Natural killer cell (primary cell): ENCODE measurements at places on chromosomes 6 and 20.

- DNase-seq: no peak
These were observed 24.5 kb upstream of the SMOC2 start for GRCh38 chr6:168416531-168416930.

- DNase-seq: peak; percentile 69
These were observed 16.2 kb downstream of the GABRR2 start for GRCh38 chr6:89298680-89299465.

GRCh38 chr6:52539607-52540006 lies 37.3 kb downstream of the TRAM2 start:
- no peak for DNase-seq

DNA sequence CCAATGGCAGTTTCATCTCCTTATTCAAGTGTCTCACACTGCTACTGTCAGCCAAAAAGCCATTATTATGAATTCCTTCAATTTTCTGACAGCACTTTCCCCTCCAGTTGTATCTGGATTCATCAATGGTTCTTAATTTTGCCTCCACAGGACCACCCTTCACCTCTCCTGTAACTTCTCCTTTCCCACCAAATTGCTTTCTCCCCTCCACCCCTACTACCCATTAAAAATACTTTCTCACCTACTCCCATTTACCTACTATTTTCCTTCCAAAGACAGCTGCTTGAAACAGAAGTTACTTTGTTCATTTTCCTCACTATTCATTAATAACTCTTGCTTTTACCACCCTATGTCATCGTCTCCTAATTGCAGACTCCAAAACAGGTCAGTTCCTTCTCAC lies 29.8 kb downstream of the DEK start:
- DNase-seq: no peak

GRCh38 chr6:64233746-64234145 lies 598.1 kb downstream of the PHF3 start:
- no peak for DNase-seq

DNA sequence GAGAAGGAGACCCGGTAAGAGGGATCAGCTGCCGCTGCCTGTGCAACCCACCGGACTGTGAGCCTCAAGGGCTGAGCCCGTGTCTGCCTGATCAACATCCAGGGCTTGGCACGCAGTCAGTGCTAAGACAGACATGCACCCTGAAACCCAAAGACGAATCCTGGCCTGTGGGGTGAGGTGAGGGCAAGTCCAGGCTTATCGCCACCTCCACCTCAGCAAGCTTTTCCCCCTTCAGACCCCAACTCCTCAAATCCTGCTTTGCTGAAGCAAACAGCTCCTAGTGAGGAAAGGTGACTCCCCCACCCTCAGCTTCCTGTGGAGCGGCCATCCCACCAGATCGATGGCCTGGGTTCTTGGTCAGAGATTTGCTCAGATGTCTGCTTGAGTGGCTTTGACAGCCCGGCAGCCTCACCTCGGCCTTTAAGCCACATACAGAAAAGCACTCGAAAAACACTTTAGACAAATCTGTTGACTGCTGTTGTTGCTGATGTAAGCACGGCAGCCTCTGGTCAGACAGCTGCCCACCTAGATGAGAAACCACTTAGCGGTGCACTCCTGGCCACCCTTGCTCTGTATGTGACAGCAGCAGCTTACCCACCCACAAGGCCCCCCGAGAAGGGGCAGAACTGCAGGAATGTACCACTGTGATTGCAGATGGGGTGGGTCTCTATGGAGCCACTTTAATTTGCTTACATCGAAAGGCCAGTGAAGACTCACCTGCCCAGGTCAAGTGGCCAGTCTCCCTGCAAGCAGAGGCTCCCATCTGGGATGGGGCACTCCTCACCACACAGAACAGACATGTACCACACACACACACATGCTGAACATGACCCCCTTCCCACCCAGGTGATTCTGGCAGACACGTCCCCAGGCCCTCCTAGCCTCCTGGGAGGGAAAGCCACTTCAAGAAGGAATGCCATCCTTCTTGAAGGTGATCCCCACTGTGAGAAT lies 14.8 kb downstream of the MTCH1 start:
- no peak for DNase-seq

- DNase-seq: no peak
These were observed 43.7 kb downstream of the APCDD1L start for GRCh38 chr20:58471193-58472164.

DNA sequence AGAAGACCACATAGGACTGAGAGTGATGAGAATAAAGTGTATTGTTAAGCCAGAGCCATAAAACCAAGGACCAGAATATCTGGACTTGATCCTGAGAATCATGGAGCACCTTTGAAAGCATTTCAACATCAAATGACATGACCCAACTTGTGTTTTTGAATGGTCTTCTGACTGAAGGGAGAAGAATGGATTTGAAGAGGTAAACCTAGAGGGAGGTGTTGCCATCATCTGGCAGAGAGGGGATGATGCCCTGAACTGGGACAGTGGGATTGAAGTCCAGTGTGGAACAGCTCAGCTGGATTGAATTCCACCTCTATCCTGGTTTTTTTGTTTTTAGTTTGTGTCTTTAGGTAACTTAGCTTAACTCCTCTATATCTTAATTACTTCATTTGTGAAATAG lies 570.0 kb downstream of the TBC1D32 start:
- no peak for DNase-seq

DNA sequence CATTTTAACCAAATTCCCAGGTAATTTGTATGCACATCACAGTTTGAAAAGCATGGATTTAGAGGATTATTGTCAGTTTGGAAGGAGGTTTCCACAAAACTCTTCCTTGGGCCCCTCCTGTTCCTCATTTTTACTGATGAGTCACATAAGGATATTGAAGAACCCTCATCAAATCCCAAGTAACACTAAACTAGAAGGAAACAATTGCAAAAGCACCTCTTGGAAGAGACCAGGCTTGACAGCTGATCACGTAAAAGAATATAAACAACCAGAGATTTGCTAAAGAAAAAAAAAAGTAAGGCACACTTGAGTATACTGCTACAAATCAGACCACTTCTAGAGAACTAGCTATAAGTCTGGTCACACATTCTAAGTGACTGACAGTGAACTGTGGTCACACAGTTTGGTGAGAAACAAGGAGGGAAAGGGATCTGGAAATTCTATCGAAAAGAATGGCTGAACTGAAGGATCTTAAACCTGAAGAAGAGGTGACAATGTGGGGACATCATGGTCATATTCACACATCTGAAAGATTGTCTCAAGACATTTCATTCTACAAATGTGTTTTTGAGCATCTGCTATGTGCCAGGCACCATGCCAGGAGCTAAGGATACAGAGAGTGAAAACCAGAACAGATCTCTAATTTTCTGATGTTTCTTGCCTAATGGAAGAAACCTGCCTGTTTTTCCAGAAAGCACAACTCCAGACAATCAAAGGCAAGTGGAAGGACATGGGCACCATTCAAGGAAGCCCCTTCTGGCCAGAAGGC lies 24.1 kb downstream of the ZHX3 start:
- DNase-seq: no peak

DNA sequence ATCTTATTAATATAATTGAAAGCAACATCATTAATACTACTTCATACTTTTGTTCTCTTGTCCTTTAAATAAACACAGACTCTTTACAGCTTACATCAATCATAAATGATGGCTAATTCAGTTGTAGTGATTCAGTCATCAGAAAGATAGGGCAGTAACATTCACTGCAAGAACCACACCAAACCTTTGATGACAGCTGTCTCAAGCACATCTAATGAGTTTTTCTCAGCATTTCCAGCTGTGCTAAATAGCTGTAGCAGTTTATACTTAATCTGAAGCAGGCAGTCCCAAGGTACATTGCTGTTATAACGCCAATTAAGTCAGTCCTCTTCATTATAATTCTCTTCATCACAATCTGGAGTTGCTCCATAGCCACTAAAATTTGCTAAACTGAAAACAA lies 45.7 kb downstream of the PREP start:
- no peak for DNase-seq

- DNase-seq: no peak
These were observed 44.7 kb upstream of the CNKSR3 start for GRCh38 chr6:154555073-154555677.

DNA sequence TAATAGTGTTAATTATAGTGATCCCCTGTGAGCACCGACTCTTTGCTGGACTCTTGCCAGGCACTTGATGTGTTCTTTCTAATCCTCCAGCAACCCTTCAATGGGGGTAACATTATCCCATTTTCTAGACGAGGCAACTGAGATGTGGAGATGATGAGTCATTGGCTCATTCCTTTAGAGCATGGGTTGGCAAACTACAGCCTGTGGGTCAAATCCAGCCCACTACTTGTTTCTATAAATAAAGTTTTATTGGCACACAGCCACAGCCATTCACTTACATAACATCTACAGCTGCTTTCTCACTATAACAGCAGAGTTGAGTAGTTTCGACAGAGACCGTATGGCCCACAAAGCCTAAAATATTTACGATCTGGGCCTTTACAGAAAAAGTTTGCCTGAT lies 249.5 kb upstream of the KCNG1 start:
- DNase-seq: no peak

GRCh38 chr6:135577059-135577538 lies 79.6 kb upstream of the AHI1 start:
- DNase-seq: no peak

GRCh38 chr6:100877851-100878250 lies 3.3 kb downstream of the ASCC3 start:
- DNase-seq: no peak

- DNase-seq: no peak
These were observed 72.5 kb downstream of the MAN1A1 start for GRCh38 chr6:119277052-119277451.

DNA sequence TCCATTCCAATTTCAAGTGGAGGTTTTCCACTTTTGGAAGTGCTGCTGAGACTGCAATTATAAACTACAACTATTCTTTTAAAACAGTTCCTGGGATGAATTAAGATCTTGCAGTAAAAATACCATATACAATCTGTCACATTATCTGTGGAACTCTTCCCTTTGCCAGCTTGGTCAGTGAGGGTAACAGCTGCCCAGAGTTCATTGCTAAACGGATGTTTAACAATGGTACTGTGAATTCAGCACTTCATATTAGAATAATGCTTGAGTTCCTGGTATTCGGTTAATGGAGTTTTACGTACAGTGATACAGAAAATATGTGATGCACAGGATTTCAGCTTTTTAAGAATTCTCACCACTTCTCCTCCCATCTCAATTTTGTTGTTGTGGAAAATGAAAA lies 51.5 kb downstream of the KCNS1 start:
- DNase-seq: no peak

- DNase-seq: no peak
These were observed 121.4 kb downstream of the ATXN1 start for GRCh38 chr6:16639684-16640480.

- DNase-seq: no peak
These were observed 57.0 kb upstream of the VSTM2L start for GRCh38 chr20:37845878-37846277.

- no peak for DNase-seq
These were observed 3.2 kb downstream of the TFB1M start for GRCh38 chr6:155311086-155311485.

DNA sequence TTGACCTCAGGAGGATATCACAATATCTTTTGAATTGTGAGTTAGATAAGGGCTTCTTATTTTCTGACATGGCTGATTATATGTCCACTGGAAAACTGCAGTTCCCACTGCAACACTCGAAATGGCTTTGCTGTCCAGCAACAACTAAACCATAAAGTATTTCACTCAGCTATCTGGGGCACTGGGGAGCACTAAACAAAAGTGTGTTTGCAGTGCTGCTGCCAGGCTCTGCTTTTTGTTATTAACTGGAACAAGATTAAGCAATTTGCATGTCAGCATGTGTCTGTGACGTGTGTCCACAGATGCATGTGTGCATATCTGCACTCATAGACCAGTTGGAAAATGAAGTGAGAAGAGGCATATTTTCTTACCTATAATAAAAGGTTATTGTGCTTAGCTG lies 107.8 kb upstream of the CCN2 start:
- DNase-seq: no peak

GRCh38 chr20:37453288-37453687 lies 67.8 kb upstream of the NNAT start:
- DNase-seq: no peak

GRCh38 chr6:82841309-82841708 lies 224.3 kb downstream of the UBE3D start:
- no peak for DNase-seq

DNA sequence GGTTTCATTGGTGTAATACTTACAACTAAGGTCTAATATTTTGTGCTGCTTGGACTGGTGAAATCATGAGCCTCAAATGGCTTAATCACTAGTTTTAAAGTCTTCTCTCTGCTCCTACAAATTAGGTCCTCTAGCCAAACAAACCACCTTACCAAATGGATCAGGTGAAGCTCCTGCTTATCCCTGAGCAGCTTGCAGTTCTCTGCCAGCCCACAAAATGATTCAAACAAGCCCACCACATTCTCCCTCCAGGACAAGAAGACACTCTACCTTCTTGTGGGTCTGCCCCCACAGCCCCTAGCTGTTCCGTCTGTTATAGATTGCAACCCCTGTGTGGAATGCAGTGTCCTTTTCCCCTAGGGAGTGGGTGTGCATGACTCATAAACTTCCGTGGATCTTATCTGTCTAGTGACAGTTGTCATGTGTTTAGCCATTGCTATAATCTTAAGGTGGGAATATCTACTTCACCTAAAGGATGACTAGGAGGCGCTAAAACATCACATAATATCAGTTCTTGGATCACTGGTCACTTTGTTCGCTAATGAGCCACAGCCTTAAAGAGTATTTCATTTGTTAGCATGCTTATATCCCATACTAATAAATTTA lies 940.5 kb upstream of the MANEA start:
- DNase-seq: no peak
